ENCODE measurements at places on chromosomes 12 and 14.
A peak's percentile ranks its signal among the peaks of the same experiment; 100 is the strongest.

DNA sequence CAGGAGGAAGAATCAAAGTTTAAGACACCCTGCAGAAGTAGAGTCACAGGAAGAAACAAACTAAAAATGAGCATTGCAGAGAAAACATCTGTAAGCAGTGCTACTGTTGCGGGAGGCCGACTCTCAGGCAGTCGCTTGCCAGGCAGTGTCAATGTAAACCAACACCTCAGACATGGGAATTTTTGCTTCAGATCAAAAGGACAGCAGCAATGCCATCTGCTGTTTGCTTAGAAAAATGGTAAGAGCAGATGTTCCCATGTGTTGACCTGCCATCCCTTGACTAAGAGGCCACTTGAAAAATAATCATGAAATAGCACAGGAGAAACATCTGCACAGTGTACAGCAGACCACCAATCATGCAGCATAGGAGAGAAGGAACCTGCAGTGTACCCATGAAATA lies 196.6 kb downstream of the SLC25A21 start:
- no peak for DNase-seq

DNA sequence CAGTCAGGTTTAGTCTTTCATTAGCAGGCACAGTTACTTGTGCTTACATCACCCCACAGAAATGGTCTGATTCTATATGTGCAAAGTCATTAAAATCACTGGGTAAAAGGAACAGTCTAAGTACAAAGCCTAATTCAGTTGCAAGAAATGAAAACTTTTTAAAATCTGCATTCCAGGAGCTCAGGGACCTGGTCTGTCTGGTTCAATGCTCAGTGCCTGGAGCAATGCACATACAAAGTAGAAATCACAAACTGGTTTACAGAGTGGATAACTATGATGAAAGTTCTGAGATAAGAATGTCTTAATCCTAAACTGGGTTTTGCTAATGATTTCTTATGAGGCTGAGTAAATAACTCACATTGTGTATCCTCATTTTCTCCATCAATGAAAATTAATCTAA lies 28.7 kb downstream of the LMNTD1 start:
- no peak for DNase-seq

DNA sequence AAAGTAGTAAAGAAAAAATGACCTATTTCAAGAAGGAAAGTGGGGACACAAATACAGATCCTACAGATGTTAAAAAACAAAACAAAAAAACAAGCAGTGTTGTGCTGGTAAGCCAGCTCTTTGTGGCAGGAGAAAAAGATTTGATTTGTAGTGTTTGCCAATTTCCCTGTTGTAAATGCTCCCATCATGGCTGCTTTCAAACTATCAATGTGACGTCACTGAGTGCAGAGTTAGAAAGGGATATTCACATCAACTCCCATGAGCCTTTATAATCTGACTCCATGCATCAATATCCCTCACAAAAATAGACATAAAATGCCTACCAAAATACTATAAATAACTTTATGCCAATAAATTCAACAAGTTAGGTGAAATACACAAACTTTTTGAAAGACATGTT lies 32.2 kb upstream of the BCL11B start:
- DNase-seq, result no peak

DNA sequence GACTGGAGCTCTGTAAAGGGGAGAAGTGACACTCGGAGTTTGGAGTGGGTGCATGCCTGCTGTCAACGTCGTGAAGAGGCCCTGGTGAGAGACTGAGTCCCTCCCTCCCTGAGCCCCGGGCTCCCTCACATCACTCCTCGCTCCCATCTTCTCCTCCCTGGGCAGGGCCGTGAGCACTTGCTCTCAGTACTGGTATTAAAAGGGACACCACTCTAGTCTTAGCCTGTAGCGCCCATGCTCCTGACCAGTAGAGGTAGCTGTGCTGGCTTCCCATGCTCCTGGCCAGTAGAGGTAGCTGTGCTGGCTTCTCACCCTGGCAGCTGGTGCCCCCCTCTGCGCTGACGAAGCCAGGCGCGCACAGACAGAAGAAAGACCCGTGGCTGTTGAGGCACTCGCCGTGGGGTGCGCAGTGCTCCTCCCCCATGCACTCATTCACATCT lies 14.7 kb downstream of the ISCA2 start:
- no peak for DNase-seq

DNA sequence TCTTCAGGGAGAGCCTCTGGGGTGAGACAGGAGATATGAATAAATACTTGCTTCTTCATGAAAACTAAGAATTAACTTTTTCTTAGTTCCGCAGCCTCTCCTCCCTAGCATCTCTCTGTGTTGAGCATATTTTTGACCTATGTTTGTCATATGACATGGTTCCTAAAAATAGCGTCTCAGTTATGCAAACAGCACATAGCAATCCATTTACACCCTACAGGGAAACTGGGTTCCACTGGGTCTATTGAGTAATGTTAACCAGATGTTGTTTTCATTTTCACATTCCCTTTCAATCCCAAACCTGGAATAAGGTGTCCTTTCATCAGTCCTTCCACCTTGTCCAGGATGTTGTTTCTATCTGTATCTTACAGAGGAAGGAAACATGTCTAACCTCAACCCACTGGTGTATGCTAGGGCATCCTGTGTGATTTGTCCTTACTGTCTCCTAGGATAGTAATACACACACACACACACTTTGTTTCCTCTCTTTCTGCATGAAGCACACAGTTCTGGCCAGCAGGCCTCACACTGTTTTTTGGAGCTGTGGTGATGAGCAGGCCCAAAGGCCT lies 1543.5 kb downstream of the AACS start:
- DNase-seq, result no peak

- DNase-seq, result peak; percentile 31
These were observed 131.3 kb downstream of the ITPR2 start for GRCh38 chr12:26701604-26702215.

DNA sequence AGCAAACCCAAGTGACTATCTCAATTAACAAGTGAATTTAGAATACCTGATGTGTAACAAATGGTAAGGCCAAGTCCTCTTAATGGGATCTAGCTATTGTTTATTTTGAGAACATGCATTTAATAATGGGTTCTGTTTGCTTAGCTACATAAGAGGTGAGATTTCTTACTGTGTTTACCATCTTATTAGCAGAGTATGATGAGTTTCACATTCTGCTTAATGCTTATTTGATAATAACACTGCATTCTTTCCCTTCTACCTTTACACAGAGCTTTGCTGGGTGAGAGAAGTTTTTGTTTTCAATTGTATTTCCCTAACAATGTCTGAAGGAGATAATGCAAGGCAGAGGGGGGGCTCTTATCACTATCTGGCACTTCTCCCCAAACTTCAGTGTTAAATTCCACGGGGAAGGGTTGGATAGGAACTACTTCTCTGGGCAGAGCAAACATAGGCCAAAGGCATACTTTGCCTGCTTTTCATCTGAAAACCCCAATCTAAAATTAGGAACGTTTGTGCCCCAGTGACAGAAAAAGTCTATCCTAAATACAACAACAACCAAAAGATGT lies 129.0 kb upstream of the ATXN7L3B start:
- no peak for DNase-seq

GRCh38 chr12:11580125-11580751 lies 69.2 kb upstream of the ETV6 start:
- peak; percentile 74 for DNase-seq

DNA sequence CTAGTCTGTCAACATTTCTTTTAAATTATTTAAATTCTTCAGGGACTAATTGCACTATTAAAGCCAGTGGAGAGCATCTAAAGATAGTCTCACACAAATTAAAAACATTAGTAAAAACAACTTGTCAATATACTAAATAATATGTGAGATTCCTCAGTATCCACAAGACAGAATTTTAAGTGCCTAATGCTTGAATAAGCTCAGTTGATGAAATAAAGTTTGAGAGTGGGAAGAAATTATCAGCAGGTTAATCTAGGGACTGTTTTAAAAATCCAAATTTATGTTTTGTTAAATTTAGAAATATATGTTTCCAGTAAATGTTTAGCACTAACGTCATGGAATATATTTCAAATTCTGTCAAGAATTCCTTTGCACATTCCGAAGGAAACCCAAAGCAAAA lies 105.2 kb downstream of the SLC41A2 start:
- no peak for DNase-seq

- DNase-seq, result no peak
These were observed 127.7 kb upstream of the PZP start for GRCh38 chr12:9335867-9336266.

GRCh38 chr12:130715998-130716968 lies at the start of gene RIMBP2:
Gene RIMBP2 (minus strand): TSS chr12:130716299. CDS start chr12:130479013, 237,286 bp downstream.
- peak; percentile 32 for DNase-seq

DNA sequence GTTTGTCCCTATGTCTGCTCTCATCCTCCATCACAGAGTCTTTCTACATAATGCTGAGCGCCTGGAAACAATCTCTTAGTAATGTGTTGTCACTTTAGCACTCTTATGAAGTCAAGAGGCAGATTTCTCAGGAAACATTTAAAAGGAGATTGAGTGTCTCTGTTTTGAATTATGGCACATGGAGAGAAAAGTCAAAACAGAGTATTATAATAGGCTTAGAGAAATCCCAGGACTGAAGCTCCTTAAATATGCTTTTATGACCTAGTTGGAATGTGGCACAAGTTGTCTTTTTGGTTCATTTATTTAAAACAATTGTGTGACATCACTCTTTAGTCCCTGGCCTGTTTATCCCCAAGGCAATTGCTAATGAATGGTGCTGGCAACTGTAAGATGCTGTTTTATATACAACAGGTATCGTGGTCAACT lies 117.8 kb upstream of the HIF1A start:
- no peak for DNase-seq

- no peak for DNase-seq
These were observed 26.8 kb upstream of the ANP32D start for GRCh38 chr12:48445538-48445937.

DNA sequence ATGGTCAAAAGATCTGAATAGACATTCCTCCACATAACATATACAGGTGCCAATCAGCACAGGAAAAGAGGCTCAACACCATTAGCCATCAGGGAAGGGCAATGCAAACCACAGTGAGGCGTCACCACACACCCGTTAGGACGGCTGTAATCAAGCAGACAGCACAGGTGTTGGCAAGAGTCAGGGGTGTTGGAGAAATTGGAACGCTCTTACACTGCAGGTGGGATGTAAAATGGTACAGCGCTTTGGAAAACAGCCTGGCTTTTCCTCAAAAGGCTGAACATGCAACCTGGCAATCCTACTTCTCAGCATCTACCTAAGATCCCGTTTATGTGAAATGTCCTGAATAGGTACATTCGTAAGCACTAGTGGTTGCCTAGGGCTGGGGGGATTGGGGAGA lies 21.5 kb upstream of the MMP17 start:
- DNase-seq, result no peak

- peak; percentile 34 for DNase-seq
These were observed 5.4 kb upstream of the RALGAPA1 start for GRCh38 chr14:35814371-35815005.

DNA sequence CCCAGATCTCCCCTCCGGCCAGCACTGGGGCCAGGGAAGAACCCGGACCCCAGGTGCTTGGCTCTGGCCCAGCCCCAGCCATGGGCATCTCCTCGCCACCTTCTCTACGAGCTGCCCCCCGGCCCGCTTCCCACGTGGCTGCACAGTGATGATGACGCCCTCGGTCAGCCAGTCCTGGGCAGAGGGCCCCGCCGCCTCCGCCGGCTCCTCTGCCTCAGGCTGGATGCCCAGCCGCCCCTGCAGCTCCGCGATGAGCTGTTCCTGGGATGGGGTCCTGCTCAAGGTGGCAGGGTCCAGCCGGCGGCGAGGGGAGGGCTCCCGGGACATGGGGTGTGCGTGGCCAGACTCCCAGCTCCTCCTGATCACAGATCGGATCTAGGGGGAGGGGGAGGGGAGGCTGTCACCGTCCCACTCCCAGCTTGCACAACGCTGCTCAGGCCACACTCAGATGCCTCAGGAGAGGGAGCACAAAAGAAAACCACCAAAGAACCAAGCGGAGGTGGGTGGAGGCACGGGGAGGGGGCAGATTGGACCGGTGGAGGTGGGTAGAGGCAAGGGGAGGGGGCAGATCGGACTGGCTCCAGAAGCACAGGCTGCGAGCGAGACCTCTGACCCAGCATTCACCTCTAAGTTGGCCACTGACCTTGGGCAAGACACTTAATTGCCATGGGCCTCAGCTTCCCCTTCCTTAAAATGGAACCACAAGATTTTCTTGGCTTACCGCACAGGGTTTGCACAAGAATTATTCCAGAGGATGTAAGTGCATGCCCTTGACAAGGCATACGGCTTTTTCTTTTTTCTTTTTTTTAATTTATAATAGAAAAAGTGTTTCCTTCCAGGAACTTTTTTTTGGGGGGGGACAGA lies 16.1 kb upstream of the RPLP0 start:
- no peak for DNase-seq

DNA sequence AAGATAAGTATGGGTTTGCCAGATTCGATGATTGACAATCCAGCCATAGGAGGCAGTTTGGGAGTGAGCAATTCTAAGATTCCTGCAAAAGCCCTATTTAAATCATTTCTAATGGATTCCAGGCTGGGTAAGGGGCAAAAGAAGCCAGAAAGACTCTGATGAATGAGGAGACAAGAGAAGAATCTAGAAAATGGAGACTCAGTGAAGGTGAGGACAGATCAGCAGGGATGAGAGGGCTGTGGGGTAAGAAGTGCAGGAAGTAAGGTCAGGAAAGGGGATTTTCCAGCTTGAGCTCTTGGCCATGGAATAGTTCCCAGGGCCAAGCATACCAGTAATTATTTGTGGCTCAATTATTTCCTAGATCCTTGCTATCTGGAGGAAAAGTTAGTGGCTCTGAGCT lies 87.3 kb downstream of the TMX1 start:
- DNase-seq, result peak; percentile 26

GRCh38 chr12:128662101-128662500 lies 161.7 kb downstream of the SLC15A4 start:
- DNase-seq, result no peak

GRCh38 chr14:54614296-54614695 lies 47.4 kb downstream of the SAMD4A start:
- no peak for DNase-seq

- DNase-seq, result no peak
These were observed 114.1 kb downstream of the PAPOLA start for GRCh38 chr14:96616161-96616721.

Data from AG20443 (cell line).